ENCODE measurements at places on chromosomes 2 and 18.

DNA sequence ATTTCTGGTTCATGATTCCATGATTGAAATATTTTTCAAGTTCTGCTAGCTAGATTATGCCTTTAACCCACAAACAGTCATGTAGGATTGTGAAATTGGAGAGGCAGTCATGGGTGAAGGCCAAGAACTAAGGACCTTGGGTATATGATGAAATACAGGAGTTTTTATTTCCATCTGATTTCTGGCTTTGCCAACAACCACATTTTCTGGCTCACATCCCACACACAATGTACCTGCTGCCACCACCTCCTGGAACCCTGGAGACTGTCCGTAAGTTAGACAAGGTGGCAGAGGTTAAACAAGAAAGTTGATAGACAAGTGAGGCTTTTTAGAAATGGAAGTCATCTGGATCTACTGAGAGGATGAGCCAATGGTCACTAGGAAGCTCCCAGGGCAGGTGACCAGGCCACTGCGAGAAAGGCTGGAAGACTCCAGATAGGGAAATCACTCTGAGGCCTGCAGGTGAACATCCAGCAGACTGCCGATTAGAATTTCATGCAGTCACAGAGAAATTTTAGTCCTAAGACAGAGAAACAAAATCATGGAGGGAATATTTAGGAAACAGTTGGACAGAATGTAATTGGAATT is 402.0 kb downstream of the ALK start:
- DNase-seq = peak; percentile 39

GRCh38 chr2:194205568-194206227 is 1451.3 kb upstream of the SLC39A10 start:
- no peak for DNase-seq

- no peak for DNase-seq
Measured at GRCh38 chr2:96906729-96907114, 36.8 kb upstream of the SEMA4C start.

DNA sequence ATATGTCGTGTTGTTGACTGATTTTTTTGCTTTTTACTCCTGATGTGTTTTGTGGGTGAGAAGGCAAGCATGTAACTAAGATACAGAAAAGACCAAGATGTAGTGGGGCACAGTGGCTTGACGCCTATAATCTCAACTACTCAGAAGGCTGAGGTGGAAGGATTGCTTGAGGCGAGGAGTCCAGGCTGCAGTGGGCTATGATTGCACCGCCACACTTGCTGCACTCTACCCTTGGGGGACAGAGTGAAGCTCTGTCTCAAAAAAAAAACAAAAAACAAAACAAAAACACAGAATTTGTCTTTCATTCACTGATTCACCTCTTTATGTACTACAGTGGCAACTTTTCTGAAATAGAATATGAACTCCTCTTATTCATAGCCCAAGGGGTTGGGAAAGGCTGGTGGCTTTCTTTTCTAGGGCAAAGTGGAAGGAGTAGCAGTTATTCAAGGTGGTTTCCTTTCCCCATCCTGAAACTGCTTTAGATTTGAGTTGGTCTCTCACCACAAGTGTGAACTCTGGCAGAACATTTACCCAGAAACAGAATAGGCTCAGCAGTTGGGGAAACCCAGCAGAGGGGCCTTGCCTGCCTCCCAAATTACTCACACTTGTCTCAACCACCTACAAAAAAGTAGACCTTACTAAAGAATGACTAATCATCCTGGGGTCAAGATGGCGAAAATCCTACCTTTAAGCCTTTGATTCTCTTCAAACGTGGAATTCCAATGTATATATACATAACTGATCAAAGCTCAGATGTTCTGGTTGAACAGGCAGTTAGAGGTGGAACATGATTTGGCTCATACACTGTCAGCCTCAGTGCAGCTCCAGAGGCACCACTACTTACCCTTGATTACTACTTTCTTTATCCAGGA is 6.5 kb downstream of the TANK start:
- no peak for DNase-seq

DNA sequence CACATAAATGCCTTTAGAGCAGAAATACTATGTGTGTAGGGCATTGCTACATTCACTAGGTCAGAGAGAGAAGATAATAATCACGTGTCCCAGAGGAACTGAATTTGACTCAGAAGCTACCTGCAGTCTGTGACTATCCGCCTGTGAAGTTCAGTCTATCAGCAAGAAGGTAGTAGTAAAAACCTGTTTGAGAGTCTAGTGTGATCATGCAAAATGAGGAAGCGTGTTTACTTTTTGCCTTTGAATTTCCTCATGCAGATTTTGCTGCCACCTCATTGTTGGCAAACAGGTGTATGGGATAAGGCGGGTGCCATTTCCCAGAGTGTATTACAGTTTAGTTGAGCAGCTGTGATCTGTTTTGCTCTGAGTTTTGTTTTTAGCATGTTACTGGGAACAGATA is 403.9 kb upstream of the FANCL start:
- no peak for DNase-seq

DNA sequence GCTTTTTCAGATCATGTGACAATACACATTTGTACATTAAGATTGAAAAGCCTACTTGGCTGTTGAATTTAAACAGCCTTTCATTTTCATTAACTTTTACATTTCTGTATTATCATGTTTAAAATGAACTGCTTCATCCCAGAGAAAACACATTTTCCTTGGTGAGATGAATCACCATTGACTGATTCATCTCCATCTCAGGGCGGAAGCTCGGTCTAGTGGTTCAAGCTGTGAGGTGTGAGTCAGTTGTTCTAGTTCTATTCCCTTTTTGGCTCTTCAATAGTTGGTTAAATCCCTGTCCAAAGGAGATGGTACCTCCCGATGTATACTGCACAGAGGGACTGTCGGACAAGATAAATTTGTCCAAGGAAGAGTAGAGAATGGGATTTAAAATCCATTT is 189.7 kb downstream of the ADCYAP1 start:
- DNase-seq = no peak

DNA sequence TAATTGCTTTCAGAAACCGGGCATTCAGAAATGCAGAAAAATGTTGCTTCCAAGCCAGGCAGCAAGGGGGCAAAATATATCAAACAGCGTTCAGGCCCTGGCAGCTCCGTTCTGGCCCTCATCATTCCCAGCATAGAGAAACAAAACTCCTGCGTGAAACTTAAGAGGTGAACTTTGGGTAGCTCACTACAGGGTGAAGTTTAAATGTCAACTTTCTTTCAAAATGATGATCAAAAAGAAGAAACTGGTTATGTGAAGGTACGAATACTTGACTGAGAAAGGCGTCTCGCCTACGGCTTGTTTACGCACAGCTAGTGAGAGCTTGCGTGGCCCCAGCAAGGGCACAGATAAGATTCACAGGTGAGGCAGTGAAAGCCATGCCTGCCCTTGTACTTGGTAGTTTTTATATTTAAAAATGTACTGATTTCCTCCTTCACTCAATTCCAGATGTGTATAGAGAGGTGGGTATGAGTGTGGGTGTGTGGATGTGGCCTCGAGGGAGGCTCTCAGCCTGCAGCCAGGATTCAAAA is 127.5 kb downstream of the NFATC1 start:
- no peak for DNase-seq

DNA sequence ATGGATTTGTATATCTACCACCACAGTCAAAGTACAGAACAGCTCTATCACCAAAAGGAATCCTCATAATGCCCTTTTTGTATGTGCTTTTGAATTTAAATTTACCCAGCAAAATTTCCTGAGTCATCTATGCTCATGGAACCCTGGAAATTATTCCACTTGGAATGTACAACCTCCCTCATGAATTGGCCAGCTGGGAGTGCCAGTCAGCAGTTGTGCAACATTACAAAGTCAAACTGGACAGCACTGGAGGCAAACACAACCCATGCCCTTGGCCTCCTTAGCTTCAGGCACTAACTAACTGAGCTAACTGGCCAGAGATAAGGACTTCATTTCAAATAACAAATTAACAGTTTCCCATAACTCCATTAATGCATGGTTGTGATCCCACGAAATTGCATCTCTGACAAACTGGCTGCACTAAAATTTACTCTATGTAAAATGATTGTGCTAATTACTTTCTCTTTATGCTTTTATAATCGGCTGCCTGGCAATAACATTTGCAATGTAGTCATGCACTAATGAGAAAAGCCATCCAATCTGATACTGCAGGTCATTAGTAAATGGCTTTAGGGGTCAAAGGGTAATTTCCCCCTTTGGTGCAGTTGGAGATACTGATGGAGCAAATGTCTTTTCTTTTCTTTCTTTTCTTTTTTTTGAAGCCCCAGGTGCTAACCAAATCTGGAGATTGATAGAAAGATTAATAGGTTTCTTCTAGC is 270.5 kb downstream of the ACTR3 start:
- DNase-seq = no peak

GRCh38 chr2:204665771-204666170 is 120.5 kb downstream of the PARD3B start:
- no peak for DNase-seq

DNA sequence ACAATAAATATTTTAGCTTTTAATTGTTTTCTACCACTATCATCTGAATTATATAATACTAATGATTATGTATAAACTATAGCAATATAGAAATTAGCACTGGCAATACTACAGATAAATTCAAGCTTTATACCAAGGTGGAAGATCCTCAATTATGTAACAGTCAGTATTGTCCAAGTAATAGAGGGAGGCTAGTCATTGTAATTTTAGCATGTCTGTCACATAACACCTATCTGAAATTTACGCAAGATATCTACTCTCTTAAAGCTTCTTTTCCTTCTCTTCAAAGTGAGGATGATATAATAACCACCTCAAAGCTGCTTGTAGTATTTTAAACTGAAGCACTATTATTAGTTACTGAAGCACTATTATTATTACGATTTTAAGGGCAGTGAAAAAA is 12.2 kb downstream of the KCNJ3 start:
- no peak for DNase-seq

- DNase-seq = no peak
Measured at GRCh38 chr2:64338910-64339500, 115.0 kb upstream of the LGALSL start.

DNA sequence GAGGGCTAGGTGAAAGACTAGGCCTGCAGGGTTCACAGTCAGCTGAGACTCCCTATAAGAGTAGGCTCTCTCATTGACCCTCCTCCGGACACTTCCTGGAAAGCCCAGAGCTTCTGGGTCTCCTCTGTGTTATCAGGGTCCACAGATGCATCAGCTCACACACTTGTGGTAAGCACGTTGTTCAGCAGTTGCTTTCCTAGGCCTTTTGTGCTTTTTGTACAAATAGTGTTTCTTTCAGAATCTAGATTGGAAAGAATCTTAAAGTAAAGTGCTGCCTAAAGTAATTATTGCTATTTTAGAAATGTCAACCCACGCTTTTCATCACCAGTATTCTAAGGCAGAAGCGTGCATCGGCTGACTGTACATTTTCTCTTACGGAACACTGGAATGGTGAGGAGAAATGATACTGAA is 15.5 kb downstream of the SLC9A2 start:
- no peak for DNase-seq

GRCh38 chr18:75527848-75528685 is 100.6 kb upstream of the SMIM21 start:
- no peak for DNase-seq

DNA sequence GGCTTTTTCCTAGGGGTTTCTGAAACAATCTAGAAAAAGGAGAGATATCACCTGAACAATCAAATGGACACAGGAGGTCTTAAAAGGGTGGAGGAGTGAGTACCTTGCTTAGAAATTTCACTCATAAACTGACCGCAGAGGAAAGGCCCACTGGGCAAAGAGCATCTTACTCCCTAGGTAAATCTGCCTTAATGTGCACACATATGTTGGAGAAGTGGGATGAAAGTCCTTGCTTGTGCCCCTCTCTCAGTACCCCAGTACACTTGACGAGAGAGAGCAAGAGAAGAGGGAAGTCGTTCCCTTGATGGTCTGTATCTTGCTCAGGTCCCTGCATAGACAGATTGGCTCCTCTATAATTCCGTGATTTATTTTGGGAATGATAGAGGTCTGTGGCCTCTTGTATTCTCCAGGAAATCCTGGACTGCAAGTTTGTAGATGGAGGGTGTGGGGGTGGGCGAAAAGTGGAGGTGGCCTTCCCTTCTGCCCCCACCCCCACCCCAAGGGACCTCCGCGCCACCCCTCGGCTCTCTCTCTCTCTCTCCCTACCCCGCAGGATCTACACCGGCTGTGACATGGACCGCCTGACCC is 6.8 kb downstream of the TBR1 start:
- no peak for DNase-seq

GRCh38 chr18:33576999-33577646 is 896 bp upstream of the ASXL3 start:
- no peak for DNase-seq

Data from AG09309 (cell line).